T-cell (primary cell): ENCODE measurements at places on chromosomes 12 and 14.
A peak's percentile ranks its signal among the peaks of the same experiment; 100 is the strongest.

GRCh38 chr12:26319511-26319910, 124.1 kb downstream of the SSPN start:
- H3K27ac ChIP-seq = no peak overlapping the region
- no peaks in the 10 kb centered on the region for H3K4me1 ChIP-seq
- no peak for DNase-seq
- H3K27me3 ChIP-seq = peaks cover 17% of the 10 kb centered on the region
- no peak overlapping the region for H3K4me3 ChIP-seq
- no peaks in the 10 kb centered on the region for H3K36me3 ChIP-seq

DNA sequence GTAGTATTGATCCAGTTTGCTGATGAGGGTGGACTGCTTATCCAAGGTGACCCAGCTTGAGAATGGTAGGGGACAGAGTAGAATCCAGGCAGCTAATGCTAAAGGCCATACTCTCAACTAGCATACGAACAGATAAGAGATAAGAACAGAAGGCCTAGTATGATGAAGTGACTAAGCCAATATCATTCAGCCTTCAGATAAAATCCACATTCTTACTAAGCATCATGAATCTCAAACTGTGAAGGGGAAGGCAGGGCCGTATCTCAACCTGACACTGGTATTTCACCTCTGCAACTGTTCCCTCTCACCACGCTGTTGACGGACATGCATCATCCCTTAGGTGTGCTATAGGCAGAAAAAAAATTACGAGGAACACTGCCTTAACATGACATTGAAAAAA, 8.1 kb upstream of the CKAP4 start:
- H3K4me3 ChIP-seq = no peak overlapping the region
- H3K27me3 ChIP-seq = no peaks in the 10 kb centered on the region
- H3K36me3 ChIP-seq = no peaks in the 10 kb centered on the region
- H3K27ac ChIP-seq = no peak overlapping the region
- no peak for DNase-seq

DNA sequence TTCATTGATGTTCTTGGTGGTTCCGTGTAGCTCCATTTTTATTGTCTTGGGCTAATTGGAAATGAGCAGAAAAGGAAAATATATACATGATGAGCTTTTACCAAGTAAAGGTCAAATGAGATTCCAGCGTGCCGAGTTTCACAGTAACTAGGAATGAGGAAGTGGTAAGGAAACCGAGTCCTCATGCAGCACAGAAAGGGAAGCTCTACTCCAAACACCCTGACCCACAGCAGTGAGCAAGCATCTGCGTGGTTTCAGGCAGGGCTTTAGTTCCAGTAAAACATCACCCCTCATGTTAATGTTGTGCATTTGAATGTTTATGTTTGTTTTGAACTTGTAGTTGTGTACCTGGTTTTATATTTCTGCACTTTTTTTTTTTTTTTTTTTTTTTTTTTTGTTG, 208.0 kb downstream of the SLC41A2 start:
- DNase-seq = no peak
- no peak overlapping the region for H3K4me3 ChIP-seq
- H3K27ac ChIP-seq = no peak overlapping the region
- H3K36me3 ChIP-seq = no peaks in the 10 kb centered on the region
- H3K4me1 ChIP-seq = peaks cover 4% of the 10 kb centered on the region

GRCh38 chr12:76024942-76025600, 6.5 kb downstream of the PHLDA1 start:
- DNase-seq = no peak
- H3K27ac ChIP-seq = no peak overlapping the region
- peaks cover 17% of the 10 kb centered on the region for H3K4me1 ChIP-seq

GRCh38 chr12:3677609-3678008, 75.3 kb downstream of the CRACR2A start:
- H3K4me3 ChIP-seq = no peak overlapping the region
- H3K27me3 ChIP-seq = no peaks in the 10 kb centered on the region
- no peak overlapping the region for H3K27ac ChIP-seq

DNA sequence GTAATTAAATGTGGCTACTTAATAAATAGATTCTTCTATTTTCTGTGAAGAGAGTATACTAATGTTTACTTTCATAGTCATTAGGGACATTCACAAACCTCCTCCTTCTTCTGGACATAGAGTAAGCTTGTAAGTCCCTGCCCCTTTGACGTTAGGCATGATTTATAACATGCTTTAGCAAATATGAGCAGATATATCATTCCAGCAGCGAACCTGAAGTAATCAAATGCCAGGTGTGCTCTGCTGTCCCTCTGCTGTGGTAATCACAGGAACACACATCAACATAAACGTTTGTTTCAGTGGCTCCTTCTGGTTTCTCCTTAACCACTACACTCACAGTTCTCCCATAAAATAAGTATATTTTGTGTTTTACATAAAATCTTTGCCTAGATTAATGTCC, 961.8 kb downstream of the FLRT2 start:
- no peak overlapping the region for H3K4me3 ChIP-seq
- no peak overlapping the region for H3K27ac ChIP-seq
- no peak for DNase-seq
- H3K36me3 ChIP-seq = no peaks in the 10 kb centered on the region

- no peak overlapping the region for H3K4me3 ChIP-seq
- DNase-seq = no peak
- no peak overlapping the region for H3K27ac ChIP-seq
- peaks cover 6% of the 10 kb centered on the region for H3K36me3 ChIP-seq
- H3K27me3 ChIP-seq = no peaks in the 10 kb centered on the region
- no peaks in the 10 kb centered on the region for H3K4me1 ChIP-seq
These were observed 8.7 kb upstream of the ZNF740 start for GRCh38 chr12:53171725-53172329.

- H3K27me3 ChIP-seq = no peaks in the 10 kb centered on the region
- no peaks in the 10 kb centered on the region for H3K36me3 ChIP-seq
- no peak overlapping the region for H3K4me3 ChIP-seq
- no peak overlapping the region for H3K27ac ChIP-seq
- no peaks in the 10 kb centered on the region for H3K4me1 ChIP-seq
These were observed 2.5 kb downstream of the LACRT start for GRCh38 chr12:54631988-54632728.

GRCh38 chr12:100826323-100826722, 31.7 kb downstream of the ANO4 start:
- no peaks in the 10 kb centered on the region for H3K4me1 ChIP-seq
- H3K4me3 ChIP-seq = no peak overlapping the region
- H3K27me3 ChIP-seq = no peaks in the 10 kb centered on the region
- no peak for DNase-seq
- H3K27ac ChIP-seq = no peak overlapping the region

GRCh38 chr14:68644101-68644500, 148.8 kb downstream of the ZFP36L1 start:
- H3K4me3 ChIP-seq = no peak overlapping the region
- H3K27me3 ChIP-seq = no peaks in the 10 kb centered on the region
- DNase-seq = no peak
- peaks cover 5% of the 10 kb centered on the region for H3K4me1 ChIP-seq

GRCh38 chr12:133129368-133130037, 571 bp downstream of the ZNF891 start:
- H3K27me3 ChIP-seq = no peaks in the 10 kb centered on the region
- H3K36me3 ChIP-seq = no peaks in the 10 kb centered on the region
- peak overlapping the region; percentile 97 for H3K27ac ChIP-seq
- no peak for DNase-seq
- peaks cover 5% of the 10 kb centered on the region for H3K4me1 ChIP-seq
- H3K4me3 ChIP-seq = peak overlapping the region; percentile 85

- no peak for DNase-seq
- no peaks in the 10 kb centered on the region for H3K4me1 ChIP-seq
- no peaks in the 10 kb centered on the region for H3K27me3 ChIP-seq
- H3K4me3 ChIP-seq = no peak overlapping the region
- H3K27ac ChIP-seq = no peak overlapping the region
These were observed 77.8 kb downstream of the PDE6H start for GRCh38 chr12:15050659-15051058.
